ENCODE measurements at places on chromosomes 12 and 14.
A peak's percentile ranks its signal among the peaks of the same experiment; 100 is the strongest.

- no peak for DNase-seq
Observed at GRCh38 chr12:6461401-6462233, 8.9 kb downstream of the VAMP1 start.

GRCh38 chr12:83161456-83161855 lies 474.8 kb downstream of the TMTC2 start:
- DNase-seq, result peak; percentile 73

DNA sequence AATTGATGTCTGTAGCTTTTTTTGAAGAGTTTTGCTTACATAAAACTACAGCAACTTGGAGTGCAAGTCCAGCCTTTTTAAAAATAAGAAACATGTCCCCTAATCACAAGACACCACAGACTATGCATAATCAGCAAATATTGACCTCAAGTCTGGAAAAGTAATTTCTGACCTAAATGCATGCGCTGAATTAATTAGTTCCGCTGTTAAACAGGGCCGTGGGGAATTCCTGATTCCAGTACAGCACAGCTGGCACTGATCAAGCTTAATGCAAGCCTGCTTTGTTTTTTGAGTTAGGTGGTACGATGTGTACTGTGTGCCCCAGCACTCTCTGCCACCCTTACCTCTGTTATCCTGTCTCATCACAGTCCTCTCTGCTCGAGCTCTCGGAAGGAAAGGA lies 9.2 kb downstream of the MLH3 start:
- DNase-seq, result peak; percentile 29

DNA sequence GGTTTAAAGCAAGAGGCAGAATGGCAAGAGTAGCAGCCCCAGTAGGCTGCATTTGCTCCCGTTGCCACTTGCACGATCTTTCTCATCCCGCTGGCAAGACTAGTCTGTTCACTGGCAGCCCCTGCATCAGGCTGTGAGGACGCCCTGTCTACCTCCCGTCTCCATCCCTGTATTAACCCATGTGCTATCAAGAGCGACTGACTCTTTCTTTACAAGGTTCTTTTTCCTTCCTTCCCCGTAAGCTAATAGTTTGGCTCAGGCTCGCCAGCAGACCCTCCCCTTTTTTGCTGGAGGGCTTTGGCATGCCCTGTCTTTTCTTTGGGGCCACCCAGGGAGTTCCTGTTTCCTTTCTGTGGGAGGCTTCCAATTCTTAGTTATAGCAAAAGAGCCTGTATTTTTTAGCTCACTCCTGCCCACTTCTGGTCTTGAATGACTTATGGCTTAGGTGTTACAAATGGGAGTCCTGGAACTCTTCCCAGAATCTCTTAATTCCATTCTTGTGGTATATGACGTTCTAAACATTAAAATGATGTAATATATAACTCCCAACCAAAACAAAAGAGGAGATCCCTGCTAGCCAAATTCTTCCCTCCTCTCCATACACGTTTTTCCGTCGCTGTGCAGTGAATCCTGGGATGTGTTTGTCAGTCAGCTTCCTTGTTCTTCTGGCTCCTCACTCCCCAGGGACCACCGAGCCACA lies 149.0 kb downstream of the PRKCH start:
- peak; percentile 100 for DNase-seq

- DNase-seq, result no peak
Observed at GRCh38 chr12:130617219-130617618, 98.9 kb downstream of the RIMBP2 start.

- peak; percentile 86 for DNase-seq
Observed at GRCh38 chr14:38098074-38098836, 109.4 kb upstream of the SSTR1 start.

- DNase-seq, result no peak
Observed at GRCh38 chr12:91307957-91308670, 125.5 kb upstream of the DCN start.

DNA sequence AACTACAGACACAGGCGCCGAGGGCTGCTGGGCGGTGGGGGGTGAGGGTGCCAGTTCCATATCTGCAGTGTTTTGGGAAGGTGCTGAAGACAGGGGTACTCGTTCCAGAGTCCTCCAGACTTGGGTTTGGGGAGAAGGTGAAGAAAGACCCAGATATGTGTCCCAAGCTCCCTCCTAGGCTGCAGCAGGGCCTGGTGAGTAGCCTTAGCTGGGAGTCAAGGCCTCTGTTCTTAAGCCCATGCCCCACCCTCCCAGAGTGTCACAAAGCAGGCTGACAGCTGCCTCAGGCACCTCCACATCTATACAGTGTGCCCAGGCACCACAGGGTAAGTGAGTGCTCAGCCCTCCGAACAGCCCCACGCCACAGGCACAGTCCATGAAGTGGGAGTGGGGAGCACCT lies 4.3 kb downstream of the NCKAP5L start:
- DNase-seq, result no peak

- DNase-seq, result no peak
Observed at GRCh38 chr12:59240048-59240447, 319.7 kb upstream of the LRIG3 start.

- DNase-seq, result no peak
Observed at GRCh38 chr12:69481133-69481532, 10.9 kb downstream of the FRS2 start.

DNA sequence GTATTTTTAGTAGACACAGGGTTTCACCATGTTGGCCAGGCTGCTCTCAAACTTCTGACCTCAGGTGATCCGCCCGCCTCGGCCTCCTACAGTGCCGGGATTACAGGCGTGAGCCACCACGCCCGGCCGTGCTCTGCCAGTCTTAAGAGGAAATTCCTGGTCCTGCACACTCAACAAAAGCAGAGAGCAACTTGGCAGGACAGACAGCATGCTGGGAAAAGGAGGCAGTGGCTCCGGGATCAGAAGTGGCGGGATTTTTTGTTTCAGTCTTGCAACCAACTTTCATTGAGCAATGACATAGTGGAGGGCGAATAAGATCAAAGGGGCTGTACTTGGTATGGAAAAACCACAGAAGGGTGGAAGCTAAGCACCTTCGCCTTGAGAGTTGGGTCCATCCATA lies 2.1 kb downstream of the CKAP4 start:
- peak; percentile 69 for DNase-seq

DNA sequence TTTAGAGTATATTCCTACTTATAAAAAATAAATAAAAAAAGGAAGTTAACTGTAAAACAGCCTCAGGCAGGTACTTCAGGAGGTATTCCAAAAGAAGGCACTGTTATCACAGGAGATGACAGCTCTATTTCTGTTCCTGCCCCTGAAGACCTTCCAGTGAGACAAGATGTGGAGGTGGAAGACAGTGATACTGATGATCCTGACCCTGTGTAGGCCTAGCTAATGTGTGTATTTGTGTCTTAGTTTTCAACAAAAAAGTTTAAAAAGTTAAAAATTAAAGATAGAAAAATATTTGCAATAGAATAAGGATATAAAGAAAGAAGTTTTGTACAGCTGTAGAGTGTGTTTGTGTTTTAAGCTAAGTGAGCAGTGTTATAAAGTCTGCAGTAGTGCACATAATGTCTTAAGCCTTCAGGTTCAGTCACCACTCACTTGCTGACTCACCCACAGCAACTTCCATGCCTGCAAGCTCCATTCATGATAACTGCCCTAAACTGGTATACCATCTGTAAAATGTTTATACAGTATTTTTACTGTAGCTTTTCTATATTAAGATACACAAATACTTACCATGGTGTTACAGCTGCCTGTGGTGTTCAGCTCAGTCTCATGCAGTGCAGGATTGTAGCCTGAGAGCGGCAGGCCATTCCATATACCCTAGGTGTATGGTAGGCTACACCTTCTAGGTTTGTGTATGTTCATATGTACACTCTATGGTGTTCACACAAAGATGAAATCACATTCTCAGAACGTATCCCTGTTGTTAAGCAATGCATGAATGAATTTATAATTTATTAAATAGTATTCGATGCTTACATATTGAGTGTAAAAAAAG lies 121.1 kb downstream of the ANO6 start:
- DNase-seq, result peak; percentile 83

DNA sequence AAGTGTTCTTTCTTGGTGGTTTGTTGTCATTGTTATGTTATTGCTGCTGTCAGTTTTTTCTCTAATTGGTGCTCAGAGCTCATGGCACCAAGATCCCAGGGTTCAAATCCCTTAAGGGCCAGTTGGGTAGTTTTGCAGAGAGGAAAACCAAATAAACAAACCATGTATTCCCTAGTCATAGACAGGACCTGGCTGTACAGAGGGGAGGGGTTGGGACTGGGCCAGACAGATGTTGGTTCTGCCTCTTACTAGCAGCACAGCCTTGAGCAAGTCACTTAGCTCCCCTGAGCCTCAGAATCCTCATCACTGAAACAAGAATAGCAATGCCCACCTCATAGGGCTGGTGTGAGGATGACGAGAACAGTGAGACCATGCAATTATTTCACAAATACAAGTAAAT lies 53.4 kb downstream of the LTBP2 start:
- no peak for DNase-seq

GRCh38 chr12:16094437-16094836 lies 183.0 kb downstream of the SLC15A5 start:
- DNase-seq, result no peak

GRCh38 chr12:14283489-14284144 lies 81.9 kb upstream of the ATF7IP start:
- DNase-seq, result peak; percentile 18

DNA sequence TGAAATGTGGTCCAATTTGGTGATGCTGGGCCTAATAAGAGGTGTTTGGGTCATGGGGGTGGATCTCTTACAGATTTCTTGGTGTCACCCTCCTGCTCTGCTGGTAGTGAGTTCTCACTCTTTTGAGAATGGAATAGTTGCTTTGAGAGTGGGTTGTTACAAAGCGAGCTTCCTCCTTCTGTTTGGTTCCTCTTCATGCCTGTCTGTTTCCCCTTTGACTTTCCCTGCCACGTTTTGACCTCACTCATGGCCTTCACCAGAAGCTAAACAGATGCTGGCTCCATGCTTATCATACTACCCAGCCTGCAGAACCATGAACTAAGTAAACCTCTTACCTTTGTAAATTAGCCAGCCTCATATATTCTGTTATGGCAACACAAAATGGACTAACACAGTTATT lies 57.7 kb upstream of the LDHB start:
- DNase-seq, result no peak

DNA sequence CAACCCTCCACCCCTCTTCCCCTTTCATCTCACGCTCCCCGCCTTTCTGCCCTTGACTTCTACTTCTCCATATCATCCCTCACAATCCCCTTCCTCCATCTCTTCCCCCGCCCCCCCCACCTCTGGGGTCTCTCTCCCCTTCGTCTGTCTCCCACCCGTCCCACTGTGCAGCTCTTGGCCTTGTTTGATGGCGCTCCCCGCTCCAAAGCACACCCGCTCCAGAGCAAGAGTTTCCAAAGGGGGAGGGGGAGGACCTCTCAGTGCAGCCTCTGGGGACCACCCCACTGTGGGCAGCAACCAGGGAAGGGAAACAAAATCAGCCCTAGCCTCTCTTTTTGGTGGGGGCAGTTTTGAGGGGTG lies 774 bp downstream of the CHGA start:
- no peak for DNase-seq

DNA sequence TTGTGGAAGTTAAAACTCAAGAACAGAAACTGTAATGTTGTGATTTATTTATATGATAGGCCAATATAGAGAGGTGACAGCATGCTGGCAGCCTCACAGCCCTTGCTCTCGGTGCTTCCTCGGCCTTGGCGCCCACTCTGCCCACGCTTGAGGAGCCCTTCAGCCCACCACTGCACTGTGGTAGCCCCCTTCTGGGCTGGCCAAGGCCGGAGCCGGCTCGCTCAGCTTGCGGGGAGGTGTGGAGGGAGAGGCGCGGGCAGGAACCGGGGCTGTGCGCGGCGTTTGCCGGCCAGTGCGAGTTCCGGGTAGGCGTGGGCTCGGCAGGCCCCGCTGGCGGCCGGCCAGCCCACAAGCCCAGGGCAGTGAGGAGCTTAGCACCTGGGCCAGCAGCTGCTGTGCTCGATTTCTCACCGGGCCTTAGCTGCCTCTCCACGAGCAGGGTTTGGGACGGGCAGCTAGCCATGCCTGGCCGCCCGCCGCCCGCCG lies 65.8 kb upstream of the SLC8A3 start:
- DNase-seq, result peak; percentile 21

DNA sequence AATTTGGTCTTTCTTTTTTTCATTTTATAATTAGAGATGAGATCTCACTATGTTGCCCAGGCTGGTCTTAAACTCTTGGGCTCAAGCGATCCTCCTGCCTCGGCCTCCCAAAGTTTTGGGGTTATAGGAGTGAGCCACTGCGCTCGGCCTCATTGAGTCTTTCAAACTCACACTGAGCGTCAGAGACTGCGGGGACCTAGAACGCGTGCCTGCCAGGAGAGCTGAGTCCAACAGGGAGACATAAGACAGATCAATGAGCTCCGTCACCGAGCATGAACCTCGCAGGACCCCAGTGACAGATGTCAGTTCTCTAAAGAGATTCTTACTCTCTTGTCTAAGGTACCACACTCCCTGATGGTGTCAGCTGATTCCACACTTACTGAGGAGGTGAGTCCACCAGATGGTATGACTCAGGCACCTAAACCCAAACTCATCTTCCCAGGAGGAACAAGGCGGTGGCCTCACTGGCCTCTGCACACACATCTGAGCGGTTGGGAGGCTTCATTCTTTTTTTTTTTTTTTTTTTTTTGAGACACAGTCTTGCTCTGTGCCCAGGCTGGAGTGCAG lies 58.9 kb downstream of the CCDC88C start:
- no peak for DNase-seq

- DNase-seq, result no peak
Observed at GRCh38 chr12:42981379-42981778, 391.8 kb upstream of the PRICKLE1 start.

DNA sequence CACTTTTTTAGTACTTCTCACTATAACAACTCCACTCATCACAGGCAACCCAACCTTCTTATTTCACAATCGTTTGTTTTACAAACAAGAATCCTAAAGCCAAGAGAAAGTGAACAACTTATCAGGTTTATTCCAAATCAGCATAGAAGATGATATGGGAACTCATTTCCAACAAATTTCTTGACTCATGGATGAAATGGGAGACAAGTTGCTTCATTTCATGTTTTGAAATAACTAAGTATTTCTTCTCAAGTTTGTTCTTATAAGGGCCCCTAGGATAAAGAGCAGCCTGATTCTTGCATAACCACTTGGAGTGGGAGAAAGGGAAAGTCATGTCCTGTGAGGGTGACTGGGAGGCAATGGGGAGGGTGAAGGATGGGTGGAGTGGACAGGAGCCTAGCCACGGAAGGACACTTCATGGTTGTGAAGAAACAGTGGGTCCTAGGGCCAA lies 168.3 kb downstream of the DUSP6 start:
- DNase-seq, result no peak

- no peak for DNase-seq
Observed at GRCh38 chr12:91343010-91343409, 160.4 kb upstream of the DCN start.

GRCh38 chr14:25832585-25832984 lies 765.2 kb downstream of the NOVA1 start:
- DNase-seq, result peak; percentile 20

DNA sequence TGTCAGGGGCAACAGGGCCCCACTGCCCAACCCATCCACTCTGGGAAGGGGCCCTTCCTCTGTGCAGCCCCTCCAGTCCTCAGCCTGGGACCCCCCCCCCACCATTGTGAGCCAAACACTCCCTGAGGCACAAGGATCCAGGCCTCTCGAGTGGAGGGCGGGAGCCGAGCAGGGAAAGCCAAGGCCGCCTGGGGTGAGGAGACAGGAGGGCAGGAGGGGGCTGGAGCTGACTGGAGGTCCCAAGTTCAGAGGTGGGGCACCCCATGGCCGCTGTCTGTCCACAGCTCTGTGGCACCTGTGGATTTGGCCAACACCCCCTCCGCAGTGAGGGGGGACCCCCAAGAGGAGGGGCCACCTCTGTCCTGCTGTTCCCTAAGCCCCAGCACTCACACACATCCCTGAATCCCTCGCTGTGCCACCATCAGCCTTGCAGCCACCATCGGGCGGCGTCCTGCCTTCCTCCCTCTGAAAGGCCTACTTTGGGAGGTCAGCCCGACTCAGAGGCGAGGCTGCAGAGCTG lies 25.4 kb upstream of the C14orf180 start:
- DNase-seq, result no peak

All from fibroblast of upper back skin (primary cell).